ENCODE measurements at places on chromosomes 1 and 21.

GRCh38 chr1:51964309-51964696, 26.2 kb downstream of the RAB3B start:
- DNase-seq = no peak

DNA sequence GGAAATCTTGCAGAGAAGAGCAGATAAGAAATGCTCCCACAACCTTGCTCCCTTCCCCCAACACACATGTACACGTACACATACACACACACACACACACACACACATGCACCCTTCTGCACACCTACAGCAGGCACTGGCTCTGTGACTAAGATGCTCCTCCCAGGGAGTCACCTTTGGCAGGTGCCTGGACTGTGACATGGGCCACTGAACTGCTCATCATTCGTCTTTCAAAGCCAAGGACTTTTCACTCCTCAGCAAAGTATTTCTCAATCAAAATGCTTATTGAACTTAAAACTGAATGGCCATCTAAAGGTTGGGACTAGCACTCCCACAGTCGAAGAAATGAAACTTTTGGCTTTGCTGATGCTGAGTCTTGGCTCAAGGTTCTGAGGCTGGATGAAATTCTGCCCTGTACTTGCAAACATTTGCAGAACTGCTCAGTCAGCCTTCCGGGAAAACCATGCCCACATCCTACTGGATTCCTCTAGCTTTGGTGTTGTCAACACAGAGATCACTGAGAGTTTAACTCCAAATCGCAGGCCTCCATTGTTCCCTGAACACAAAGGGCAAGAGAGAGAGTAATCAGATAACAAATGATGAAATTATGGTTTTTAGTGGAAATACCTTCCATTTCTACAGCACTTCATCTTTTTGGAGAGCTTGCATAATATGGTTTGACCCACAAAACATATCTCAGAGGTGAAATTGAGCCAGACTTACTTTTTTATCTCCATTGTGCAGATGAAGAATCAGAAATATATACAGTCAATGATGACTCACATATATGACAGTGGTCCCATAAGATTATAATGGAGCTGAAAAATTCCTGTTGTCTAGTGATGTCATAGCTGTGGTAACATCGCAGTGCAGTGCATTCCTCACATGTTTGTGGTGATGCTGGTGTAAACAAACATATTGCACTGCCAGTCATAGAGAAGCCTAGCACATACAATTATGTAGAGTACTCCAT, 72.4 kb upstream of the BCAR3 start:
- no peak for DNase-seq

DNA sequence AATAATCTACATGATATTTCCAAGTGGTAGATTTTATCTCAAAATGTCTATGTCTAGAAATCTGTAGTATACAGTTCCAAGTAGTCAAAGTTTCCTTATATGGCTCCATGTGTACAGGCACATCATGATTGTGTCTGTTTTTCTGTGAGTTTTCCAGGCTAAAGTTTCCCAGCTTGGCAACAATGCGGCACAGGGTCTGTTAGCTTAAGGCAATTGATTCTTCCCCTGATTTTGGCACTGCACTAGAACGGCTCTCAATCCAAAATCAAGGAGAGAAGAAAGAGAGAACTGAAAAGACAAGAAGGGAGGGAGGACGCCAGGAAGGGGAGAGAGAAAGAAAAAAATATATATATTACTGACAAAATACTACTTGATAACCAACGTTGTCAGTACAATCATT, 193.9 kb upstream of the SNX7 start:
- no peak for DNase-seq

DNA sequence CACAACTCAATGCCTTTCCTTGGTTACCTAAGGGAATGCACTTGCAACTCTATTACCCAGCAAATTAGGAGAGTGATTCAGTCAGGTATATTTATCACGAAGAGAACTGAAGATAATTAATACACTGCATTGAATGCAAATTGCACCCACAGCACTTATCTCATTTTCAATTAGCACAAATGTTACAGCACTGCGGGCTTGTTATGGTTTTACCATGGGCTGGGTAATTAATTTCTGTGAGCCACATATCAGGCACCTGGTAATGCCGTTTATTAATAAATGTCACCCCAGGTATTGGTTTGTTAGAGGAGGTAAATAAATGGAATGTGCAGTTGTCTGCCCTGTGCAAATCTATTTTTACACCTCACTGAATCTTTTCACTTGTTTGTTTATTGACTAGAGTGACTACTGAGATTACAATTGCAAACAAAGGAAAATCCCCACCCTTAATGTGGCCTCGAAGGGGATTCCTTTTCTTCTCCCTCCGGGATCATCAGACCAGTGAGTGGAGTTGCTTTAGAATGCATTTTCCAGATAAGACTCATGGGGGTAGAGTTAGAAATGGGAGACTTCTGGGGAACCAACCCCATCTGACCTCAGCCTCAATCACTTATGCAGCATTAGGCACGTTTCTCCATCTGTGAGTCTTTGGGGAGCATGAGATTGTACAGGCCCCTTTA, 269.3 kb downstream of the RPS6KC1 start:
- no peak for DNase-seq

DNA sequence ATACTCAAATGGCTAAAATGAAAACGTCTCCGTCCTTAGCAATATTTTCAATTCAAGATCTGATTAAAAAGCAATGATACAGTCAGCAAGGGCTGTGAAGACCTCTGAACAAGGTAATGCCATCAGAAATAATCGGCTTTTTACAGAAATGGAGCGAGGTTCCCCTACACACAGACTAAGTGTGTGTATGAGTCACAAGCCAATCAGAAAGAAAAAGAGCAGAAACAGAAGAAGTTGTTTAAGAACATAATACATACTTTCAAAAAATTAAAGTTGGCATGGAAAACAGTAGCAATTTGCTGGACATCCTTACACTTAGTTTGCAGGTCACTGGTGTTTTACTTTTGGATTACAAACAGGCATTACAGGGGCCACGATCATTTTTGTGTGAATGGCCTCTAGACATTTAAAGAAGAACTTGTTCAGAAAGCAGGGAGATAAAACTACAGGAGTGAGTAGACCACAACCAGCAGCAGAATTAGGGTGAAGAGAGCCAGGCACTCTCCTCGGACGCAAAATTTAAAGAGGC, 350.0 kb upstream of the RUNX1 start:
- DNase-seq = peak; percentile 26

DNA sequence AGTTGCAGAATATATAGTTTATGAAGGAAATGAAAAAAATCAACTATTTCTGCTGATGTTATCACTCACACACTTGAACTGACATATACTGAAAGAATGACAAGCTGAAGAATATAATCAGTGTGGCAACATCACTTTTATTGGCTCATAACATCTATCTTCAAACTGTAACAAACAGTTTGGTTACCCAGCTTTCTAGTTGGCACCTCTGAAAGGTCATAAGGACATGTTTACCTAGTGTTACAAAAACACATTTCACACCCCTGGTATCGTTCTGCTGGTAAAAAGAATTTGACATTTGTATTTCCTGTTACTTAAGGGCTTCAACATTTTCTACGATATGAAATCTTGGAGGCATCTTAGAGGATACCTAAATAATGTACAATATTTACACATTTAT, 1267.0 kb upstream of the NCAM2 start:
- DNase-seq = no peak

DNA sequence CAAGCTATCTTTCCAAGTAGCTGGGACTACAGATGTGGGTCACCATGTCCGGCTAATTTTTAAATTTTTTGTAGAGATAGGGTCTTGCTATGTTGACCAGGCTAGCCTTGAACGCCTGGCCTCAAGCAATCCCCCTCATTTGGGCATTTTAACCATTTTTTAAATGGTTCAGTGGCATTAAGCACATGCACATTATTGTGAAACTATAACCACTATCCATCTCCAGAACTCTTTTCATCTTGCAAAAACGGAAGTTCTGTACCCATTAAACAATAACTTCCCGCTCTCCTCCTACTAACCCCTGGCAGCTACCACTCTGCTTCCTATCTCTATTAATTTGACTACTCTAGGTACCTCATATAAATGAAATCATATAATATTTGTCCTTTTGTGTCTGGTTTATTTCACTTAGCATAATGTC, 4.8 kb upstream of the IL6R start:
- DNase-seq = no peak

GRCh38 chr1:107626073-107626796, 338.7 kb downstream of the VAV3 start:
- no peak for DNase-seq

DNA sequence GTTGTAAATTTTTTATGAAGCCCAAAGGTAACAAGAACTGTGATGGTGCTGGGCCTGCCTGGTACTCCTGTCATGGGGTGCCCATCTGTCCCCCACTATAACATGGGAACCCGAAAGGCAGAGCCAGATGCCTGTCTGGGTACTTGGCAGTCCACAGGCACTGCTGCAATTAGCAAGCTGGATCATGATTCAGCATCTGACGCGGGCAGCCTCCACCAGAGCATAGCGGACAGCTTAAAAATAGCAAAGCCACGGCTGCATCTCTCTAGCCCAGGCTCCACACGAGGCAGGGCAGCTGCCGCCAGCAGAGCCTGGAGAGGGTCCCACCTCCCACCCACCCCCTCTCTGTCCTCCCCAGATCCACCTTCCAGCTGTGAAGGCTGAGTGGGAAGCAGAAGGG, 22.9 kb downstream of the SUSD4 start:
- peak; percentile 14 for DNase-seq
